ENCODE measurements at places on chromosomes 3 and 15.

GRCh38 chr3:73765878-73766545, 141.3 kb upstream of the PDZRN3 start:
- no peak for DNase-seq

DNA sequence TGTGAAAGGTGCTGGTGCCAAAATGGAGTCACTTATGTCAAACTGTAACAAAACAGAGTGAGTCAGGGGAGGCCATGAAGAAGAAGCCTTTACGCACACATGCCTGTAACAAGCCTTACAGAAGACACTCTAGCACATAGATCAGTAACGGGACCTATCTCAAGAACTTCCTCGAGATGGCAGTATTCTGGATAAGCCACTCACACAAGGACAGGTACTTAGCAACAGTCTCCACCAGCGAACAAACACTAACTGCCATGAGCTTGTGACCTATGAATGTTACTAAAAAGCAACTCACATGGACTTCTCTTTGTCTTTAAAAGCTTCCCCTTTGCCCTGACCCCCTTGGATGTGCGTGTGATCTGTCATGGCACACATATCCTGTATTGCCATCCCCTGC, 235.1 kb downstream of the CD47 start:
- DNase-seq, result no peak

DNA sequence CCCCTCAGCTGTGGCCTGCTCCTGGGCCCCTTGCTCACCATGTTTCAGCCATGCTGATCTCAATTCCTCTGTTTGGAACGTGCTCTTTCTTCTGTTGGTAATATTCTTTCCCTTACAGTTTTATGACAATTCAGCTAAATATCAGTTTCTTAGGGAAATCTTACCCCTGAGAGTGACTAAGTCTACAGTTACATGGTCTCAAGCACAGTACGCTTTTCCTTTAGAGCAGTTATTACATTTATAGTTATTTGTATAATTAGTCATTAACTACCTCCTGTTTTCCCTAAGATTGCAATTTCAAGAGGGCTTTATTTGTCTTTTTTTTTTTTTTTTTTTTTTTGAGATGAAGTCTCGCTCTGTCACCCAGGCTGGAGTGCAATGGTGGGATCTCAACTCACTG, 23.5 kb downstream of the C3orf62 start:
- DNase-seq, result no peak

- DNase-seq, result no peak
Observed at GRCh38 chr15:48425051-48425450, 93.8 kb downstream of the DUT start.

GRCh38 chr15:85412066-85412465, 31.7 kb downstream of the AKAP13 start:
- DNase-seq, result no peak

Measured in activated CD4-positive, alpha-beta T cell treated with anti-CD3 and anti-CD28 coated beads for 24 hours (primary cell).